Endothelial cell of umbilical vein (primary cell): ENCODE measurements at places on chromosomes 1 and 21.

DNA sequence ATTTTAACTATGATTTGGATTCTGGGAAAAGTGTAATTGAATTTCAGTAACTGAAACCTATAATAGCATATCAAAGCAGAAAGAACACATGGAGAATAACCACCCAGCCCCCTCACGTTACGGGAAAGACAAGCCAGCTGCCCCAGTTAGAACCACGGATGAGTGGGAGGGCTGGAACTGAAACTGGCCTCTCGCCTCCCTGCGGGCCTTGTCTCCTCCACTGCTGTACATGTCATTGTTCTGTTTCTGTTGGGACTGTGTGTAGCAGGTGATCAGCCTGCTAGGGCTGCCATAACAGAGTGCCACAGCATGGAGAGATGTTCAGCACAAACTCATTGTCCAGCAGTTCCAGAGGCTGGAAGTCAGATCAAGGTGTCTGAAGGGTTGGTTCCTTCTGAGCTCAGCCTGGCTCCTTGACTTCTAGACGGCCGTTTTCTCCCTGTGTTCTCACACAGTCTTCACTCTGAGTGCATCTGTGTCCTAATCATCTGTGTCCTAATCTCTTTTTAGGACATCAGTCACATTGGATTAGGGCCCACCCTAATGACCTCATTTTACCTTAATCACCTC is 52.4 kb downstream of the MAP3K21 start:
- no peak for DNase-seq

- no peak for DNase-seq
Measured at GRCh38 chr1:222136869-222137268, 395.0 kb upstream of the DUSP10 start.

- peak; percentile 58 for DNase-seq
Measured at GRCh38 chr1:201648907-201649721, 110.2 kb downstream of the NAV1 start.

DNA sequence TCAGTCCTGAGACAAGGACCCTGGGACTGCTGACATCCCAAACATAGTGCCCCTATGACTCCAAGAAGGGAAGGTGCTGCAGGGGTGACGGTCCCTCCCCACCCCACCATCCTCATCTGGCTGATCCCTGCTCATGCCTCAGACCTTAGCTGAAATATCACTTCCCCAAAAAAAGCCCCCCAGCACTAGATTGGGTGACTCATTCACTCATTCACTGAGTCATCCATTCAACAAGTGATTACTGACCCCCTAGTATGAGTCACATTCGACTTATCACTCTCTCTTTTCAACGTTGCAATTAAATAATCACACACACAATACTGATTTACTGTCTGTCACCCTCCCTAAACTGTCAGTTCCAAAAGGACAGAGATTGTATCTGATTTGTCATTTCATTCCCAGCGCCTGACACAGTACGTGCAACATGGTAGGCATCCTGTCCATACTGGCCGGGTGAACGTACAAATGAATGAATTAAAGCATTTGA is 48.6 kb downstream of the HIVEP3 start:
- peak; percentile 77 for DNase-seq

DNA sequence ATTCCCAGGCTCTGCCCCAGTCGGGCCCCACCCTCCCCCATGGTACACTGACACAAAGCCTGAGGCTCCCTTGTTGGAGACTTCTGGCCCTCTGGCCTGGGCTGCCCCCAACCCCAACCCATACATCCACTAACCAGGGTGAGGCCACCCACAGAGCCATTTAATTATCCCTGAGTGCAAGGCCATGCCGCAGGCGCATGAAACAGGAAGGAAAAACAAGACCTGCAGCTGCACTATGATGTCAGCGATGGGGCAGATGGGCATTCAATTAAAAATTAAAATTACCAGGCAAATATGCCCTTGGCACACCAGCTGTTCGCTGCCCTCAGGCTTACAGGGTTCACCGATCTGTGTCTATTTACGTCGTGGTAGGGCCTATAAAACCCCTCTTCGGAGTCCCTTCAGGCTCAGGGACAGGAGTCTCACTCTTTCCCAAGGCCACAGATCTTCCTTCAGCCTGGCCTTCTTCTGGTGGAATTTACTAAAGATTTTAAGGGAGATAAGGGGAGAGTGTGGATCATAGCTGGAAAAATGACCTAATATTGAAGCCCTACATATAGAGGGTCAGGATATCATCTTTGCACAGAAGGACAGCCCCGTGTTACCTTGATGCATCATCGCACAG is 29.6 kb upstream of the RGS16 start:
- no peak for DNase-seq

DNA sequence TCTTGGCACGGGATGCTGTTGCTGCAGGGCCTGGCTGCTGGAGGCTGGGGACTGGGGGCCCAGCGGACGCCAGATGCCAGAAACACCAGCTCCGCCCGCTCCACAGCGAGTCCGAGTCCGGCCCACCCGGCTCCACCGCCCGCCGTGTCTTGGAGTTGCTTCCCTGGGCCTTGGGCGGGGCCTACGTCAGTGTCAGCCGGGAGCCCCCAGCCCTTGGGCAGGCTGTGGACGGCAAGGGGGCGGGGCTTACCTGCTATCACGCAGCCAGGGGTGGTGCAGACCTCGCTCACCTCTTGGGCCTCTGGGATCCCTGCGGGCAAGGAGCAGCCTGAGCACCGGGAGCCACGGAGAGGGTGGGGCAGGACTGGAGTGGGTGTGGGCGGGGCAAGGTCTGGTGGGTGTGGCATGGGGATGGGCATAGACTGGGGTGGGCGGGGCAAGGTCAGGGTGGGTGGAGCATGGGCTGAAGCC is 21.8 kb downstream of the MMEL1 start:
- peak; percentile 12 for DNase-seq

GRCh38 chr1:149995927-149996326 is 14.6 kb downstream of the OTUD7B start:
- DNase-seq = peak; percentile 51

GRCh38 chr21:16124378-16125138 is 394.8 kb downstream of the USP25 start:
- DNase-seq = peak; percentile 91

DNA sequence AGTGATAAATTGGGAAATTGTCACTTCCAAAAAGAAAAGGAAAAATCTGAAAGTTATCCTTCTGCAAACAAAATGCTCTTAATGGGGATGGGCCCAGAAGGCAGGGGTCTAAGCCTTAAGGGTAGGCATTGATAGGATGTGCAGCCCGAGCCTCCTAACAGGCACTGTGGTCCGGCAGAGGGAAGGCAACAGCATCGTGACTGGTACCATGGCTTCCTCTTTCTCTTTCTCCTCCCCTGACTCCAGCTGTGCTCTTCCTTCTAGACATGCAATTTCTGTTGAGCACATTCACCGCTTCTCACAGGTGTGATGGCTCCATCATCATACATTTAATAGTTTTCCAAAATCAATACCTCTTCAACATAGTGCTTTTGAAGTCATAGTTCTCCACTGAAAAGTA is 91.5 kb downstream of the SELENOF start:
- DNase-seq = no peak

DNA sequence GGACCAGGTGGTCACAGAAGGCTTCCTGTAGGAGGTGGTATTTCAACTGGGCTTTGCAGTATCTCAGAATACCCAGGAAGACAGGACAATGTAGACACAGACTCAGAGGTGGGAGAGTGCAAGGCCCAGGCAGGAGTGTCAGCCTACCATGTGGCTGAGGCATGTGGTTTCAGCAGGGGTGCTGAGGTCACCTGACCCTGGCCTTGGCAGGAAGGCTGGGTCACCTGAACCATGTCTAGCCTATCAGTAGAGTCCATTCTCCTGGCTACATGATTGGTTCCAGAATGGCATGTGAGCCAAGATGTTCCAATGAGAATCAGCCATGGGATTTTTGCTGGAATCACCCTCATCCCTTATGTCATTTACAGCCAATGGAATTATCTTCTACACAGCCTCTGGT is 169.4 kb downstream of the ACTL8 start:
- no peak for DNase-seq

GRCh38 chr1:163168053-163168452 is 34.7 kb downstream of the RGS5 start:
- peak; percentile 98 for DNase-seq
